ENCODE measurements at places on chromosomes 16 and 17.

GRCh38 chr17:10208604-10209193 lies 10.3 kb upstream of the GAS7 start:
- DNase-seq, result no peak

- no peak for DNase-seq
These were observed 274.2 kb upstream of the ERCC4 start for GRCh38 chr16:13645601-13646245.

GRCh38 chr16:58906981-58907715 lies 173.0 kb upstream of the GOT2 start:
- DNase-seq, result no peak

DNA sequence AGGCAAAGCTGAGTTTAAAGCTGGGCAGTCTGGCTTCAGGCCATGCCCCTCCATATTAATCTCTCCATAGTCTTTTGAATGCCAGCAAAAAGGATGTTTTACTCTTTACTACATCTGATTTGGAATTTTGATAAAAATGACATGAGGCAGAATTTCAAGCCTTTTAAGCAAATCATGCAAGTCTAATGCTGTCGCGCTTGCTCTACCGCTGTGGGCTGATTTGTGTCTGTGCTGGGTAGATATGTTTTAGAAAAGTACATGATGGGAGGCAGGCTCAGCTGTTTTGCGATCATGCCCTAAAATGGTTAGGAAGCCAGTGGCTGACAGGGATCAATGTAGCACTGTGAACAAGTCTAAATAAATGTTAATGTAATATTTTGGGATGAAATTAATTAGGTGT lies 311.9 kb downstream of the CA10 start:
- no peak for DNase-seq

GRCh38 chr17:82933911-82934310 lies 94.1 kb upstream of the ZNF750 start:
- DNase-seq, result peak; percentile 23

- DNase-seq, result no peak
These were observed 67.8 kb upstream of the AXIN2 start for GRCh38 chr17:65629234-65629690.

DNA sequence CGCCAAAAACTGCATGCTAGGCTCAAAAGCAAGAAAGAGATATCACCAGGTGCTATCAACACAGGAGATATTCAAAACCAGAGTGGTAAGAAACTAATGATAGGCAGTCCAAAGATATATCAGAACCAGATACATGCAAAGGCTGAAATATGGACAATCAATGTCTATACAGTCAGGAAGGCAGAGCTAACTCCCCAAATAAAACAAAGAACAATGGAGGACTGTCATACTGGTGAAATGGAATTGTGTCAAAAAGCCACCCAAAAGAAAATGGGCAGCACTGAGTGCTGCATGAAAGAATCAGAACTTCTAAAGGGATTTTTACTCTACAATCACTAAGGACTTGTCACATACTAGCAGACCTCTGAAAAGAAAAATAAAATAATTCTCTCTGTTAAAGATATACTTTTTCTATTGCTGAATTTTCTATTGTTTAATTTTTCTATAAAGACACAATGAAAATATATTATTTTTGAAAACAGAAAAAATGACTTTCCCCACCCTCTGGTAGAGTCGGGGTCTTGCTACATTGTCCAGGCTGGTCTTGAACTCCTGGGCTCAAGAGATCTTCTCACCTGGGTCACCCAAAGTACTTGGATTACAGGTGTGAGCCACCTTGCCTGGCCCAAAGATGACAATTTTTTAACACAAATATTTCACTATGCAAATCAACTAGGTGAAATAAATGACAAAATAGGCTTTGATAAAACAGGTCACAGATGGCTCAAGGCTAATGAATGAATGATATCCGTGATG lies 98.2 kb downstream of the USP32 start:
- no peak for DNase-seq

- DNase-seq, result no peak
These were observed 221.0 kb downstream of the CCDC182 start for GRCh38 chr17:57523926-57524632.

- no peak for DNase-seq
These were observed 289.4 kb upstream of the MYOCD start for GRCh38 chr17:12376276-12376675.

DNA sequence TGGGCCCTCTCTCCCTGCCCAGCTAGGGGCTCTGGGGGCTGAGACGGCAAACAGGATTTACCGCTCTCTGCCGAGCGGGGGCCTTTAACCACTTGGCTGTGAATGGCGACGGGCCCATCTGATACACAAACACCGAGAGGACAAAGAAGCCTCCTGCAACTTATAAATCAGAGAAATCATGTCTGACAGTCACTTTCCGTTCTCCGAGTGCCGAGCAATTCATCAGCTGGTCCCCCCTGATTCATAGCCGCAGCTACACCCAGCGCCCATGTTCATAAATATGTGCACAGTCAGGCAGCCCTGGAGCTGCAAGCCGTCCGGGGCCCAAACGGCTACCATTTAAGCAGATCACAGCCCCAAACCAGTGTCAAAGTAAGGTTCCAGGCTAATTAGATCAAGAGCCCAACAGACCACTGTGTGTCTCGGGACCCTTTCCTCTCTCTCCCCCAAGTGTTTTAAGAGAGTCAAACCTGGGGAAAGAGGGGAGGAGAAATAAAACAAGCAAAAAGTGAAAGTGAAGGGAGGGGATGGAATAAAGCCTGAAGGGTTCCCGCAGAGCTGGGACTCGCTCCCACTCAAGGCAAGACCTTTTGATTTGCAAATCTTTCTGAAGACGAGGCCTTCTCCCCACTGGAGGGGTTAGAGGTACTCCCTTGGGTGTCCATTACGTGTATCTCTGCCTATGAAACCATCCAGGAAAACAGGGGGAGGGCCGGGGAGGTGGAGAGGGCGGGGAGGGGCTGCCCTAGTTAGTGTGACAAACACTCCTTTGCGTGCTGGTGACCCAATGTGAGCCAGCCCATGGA lies 154.7 kb downstream of the C16orf78 start:
- DNase-seq, result peak; percentile 36

GRCh38 chr17:35460354-35460851 lies 11.8 kb upstream of the SLFN13 start:
- peak; percentile 66 for DNase-seq
